GM12892 (cell line): ENCODE measurements at places on chromosomes 13 and 19.

- DNase-seq: no peak
Observed at GRCh38 chr19:8042900-8043299, 9.7 kb upstream of the CCL25 start.

DNA sequence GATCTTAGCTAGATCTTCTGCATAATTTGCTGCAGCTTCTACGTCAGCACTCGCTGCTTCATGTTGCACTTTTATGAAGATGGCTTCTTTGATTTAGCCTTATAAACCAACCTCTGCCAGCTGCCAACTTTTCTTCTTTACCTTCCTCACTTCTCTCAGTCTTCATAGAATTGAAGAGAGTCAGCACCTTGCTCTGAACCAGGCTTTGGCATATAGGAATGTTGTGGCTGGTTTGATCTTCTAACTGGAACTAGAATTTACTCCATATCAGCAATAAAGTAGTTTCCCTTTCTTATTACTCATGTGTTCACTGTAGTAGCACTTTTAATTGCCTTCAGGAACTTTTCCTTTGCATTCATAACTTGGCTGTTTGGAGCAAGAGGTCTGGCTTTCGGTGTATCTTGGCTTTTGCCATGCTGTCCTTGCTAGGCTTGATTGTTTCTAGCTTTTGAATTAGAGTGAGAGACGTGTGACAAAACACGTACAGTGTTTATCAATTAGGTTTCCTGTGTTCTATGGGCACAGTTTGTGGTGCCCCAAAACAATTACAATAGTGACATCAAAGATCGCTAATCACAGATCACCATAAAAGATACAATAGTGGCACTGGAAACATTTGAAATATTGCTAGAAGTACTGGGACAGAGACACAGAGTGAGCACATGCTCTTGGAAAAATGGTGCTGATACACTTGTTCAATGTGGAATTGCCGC is 50.7 kb downstream of the NDFIP2 start:
- no peak for DNase-seq

GRCh38 chr13:110415669-110416068 is 108.6 kb downstream of the COL4A2 start:
- no peak for DNase-seq

DNA sequence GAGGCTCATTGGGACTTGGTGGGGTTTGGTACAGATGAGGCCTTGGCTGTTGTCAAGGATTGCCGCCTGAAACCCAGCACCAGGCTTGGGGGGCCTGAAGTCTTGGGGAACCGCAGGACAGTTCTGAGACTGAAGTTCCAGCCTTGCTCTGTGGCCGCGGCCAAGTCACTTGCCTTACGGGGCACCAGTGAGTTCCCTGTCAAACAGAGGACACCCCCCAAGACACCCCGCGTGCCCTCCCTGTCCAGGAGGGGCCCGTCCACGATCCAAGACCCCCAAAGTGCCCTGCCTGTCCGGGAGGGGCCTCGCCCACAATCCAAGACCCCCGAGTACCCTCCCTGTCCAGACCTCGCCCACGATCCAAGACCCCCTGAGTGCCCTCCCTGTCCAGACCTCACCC is 2.5 kb downstream of the CDC34 start:
- DNase-seq: no peak

- no peak for DNase-seq
Observed at GRCh38 chr19:1004803-1005664, 4.8 kb downstream of the GRIN3B start.

DNA sequence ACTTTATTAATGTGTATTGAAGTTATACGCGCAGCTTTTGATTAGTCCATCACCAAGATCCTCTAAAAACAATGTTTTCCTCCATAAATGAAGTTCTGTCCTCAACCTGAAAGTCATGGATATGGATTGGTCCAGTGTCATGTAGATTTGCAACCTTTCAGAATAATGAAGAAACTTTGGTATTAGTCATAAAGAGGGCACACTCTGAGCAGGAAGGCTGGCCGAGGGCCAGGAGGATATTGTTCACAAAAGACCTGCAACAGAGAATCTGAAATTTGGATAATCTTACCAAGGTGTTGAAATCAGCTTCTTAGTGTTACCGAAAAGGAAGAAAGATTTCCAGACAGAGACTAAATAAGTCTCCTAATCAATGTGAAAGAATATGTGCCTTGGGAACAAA is 20.7 kb downstream of the CLDN10 start:
- DNase-seq: no peak

DNA sequence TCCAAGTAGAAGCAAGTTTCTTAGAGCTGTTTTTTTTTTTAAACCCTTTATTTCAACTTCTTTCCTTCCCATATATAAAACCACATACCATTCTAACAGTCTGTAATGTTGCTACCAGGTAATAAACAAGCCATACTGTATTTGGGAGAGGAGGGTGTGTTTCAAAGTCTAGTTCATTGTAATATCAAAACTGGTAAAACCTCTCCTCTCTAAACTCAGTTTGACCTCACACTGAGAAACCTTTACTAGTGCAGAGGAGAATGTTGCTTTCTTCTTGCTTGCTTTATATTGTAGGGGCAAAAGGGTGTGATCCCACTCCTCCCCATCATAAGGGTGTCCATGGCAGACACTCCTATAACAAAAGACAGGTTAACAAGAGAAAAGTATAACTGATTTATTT is 155.1 kb downstream of the GGACT start:
- DNase-seq: no peak

GRCh38 chr13:23824371-23824770 is 64.8 kb downstream of the MIPEP start:
- DNase-seq: no peak

- no peak for DNase-seq
Observed at GRCh38 chr19:55461974-55462626, 658 bp upstream of the ISOC2 start.

DNA sequence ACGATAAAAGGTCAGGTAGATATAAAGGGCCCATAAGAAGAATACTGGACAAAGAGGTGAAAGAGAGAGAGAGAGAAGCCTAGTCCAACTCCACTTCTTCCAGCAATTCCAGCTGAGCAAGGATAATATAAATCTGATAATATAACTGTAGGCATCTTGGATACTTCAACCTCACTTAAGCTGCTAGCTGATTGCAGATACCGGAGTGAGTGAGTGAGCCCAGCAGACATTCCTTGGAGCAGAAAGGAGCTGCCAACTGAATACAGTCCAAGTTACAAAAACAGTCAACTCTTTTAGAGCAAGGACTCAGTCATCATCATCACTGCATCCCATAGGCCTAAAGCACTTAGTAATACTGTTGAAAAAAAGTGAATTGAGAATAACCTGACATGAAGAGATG is 387.6 kb downstream of the SLITRK6 start:
- DNase-seq: no peak

GRCh38 chr13:80870186-80870585 is 529.3 kb upstream of the SPRY2 start:
- DNase-seq: no peak

GRCh38 chr13:42393573-42394360 is 121.8 kb downstream of the AKAP11 start:
- DNase-seq: no peak

DNA sequence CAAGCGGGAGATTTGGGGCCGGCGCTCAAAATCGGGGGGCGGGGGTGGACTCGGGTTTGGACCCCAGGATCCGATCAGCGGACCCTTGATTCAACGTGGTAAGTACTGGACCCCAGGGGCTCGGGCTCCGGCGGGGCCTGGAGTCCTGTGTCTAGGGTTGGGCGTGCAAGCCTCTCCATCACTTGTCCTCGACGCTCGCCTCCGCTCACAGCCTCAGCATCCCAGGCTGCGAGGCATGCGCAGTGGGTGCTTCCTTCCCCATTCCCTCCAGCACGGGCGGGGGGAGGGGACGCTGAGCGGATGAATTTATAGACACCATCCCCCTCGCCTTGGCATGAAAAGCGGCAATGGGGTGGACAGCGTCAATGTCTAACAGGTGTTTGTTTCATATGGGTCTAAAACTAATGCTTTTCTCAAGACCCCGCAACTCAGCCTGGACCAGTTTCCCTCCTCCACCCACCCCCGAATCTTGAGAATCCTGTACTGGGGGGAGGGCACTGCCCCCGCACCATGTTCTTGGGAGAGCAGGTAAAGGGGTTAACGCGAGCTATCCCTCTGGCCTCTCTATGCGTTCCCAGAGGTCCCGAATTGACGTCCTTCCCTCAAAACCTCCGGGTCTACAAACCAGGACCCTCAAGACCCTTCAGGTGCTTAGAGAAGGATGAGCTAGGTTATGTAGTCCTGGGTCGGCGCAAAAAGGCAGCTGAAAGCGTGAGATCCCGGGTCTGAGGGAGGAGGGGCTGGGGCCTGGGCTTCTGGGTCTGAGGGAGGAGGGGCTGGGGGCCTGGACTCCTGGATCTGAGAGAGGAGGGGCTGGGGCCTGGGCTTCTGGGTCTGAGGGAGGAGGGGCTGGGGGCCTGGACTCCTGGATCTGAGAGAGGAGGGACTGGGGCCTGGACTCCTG is 579 bp downstream of the CPT1C start:
- no peak for DNase-seq

DNA sequence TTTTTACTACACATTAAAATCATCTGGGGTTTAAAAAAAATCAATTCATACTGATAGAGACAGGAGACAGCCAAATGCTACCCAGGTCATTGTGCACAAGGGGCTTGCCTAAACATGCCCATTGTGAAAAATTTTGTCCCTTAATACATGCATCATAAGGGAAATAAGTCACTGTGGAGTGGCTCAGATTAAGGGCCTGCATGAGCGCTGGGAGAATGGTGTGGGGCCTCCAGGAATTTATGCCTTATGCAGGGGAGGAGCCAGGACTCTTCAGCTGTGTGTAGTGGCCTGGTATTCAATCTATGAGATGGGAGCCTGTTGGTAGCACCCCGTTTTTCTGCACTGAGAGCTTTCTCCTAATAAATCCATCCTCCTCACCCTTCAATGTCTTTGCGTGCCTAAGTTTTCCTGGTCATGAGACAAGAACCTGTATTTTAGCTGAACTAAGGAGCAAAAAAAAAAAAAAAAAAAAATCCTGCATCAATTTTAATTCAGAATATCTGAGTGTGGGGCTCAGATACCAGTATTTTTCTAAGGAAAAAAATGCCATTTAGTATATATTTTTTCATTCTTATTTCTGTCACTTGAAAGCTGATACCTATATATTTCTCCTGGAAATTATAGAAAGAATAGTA is 997.6 kb upstream of the ATXN8OS start:
- DNase-seq: no peak

- no peak for DNase-seq
Observed at GRCh38 chr13:109869312-109870237, 83.2 kb upstream of the IRS2 start.

DNA sequence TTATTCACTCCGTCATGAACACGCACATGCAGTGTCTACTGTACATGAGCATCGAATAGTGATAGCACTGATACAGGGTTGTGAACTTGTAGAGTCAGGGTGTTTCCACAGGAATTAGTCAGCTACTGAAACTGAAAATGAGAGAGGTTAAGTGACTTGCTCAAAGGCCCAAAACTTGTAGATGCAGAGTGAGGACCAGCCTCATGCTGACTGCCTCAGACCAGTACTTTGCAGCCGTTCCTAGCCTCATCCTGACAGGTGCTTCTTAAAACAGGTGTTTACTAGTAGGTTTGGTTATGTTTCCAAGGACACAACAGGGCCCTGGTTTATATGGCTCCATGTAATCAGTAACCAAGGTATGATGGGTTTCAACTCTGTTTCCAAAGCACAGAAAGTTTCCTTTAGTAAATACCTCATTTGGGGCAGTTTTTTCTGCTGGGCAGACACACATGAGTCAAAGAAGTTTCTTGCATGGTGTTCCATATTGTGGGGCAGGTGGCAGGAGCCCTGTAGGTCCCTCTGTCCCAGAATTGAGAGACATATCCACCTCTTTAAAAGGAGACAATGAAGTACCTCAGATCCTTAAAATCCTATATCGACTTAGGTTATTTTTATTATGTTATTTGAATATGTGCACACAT is 16.0 kb downstream of the FGF9 start:
- no peak for DNase-seq

DNA sequence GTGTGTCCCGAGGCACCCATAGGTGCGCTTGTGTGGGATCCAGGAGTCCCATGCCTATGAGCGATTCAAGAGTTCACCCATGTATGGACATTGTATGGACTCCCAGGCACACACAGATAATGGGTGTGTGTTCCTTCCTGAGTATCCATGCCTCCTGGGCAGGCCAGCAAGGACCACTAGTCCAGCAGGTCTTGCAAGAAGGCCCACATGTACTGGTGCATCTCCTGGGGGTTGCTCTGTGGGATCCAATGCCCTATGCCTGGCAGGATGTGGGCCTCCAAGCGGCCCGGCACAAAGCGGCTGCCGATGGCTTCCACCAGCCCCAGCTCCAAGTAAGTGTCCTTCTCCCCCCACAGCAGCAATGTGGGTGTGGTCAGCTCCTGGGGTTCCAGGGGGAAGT is 5.0 kb downstream of the EPHX3 start:
- DNase-seq: no peak

DNA sequence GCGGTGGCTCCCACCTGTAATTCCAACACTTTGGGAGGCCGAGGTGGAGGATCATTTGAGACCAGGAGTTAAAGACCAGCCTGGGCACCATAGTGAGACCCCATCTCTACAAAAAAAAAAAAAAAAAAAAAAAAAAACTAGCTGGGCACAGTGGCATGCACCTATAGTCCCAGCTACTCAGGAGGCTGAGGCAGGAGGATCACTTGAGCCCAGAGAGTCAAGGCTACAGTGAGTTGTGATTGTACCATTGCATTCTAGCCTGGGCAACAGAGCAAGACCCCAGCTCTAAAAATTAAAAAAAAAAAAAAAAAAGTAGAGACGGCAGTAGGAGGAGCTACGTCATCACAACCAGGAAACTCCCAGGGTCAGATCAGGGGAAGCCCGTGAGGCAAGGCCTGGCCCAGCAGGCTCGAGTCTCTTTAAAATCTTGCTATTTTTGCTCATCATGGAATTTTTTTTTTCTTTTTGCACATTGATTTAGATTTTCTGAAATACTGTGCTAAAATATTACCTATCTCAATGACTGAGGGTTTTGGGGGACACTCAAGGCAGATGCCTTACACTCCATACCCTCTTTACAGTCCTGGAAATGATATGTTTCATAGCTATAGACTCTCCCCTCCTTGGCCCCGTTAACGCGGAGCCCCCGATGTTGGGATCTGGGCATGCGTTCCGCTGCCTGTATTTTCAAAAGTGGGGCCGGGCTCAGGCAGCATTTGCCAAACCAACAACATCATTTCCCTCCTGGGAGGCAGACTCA is 44.4 kb upstream of the USE1 start:
- peak; percentile 59 for DNase-seq
